ENCODE measurements at places on chromosomes 4 and X. TPM values are rescaled to one million over a fixed set of nuclear protein-coding genes. Genes with fewer than 3 reads are reported as not detected.

DNA sequence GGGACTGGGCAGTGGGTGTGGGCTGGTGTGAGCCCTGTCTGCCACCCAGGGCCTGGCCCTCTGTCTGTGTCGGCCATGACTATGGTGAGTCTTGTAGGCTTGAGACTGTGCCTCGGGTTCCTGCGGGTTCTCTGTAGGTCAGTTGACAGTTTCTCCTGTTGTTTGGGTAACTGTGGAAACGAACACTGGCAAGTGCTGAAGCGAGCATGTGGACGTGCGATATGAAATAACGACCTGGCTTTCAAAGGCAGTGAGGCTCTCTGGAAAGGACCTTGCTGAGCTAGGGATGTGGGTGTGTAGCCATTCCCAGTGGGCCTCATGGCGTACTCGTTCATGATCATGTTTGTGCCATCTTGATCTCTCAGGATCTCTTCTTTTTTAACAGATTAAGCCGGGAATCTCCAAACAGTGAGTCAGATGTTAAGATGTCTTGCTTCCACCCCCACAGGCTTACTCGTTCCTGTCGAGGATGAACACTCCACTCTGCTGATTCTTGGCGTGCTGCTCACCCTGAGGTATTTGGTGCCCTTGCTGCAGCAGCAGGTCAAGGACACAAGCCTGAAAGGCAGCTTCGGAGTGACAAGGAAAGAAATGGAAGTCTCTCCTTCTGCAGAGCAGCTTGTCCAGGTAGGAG lies 41.3 kb downstream of the HTT start:
- H3K4me3 ChIP-seq, result no peak overlapping the region
- no peaks in the 10 kb centered on the region for H3K27me3 ChIP-seq
- no peak overlapping the region for H3K27ac ChIP-seq
- no peak for DNase-seq
- peaks cover 49% of the 10 kb centered on the region for H3K36me3 ChIP-seq
- no peaks in the 10 kb centered on the region for H3K4me1 ChIP-seq

DNA sequence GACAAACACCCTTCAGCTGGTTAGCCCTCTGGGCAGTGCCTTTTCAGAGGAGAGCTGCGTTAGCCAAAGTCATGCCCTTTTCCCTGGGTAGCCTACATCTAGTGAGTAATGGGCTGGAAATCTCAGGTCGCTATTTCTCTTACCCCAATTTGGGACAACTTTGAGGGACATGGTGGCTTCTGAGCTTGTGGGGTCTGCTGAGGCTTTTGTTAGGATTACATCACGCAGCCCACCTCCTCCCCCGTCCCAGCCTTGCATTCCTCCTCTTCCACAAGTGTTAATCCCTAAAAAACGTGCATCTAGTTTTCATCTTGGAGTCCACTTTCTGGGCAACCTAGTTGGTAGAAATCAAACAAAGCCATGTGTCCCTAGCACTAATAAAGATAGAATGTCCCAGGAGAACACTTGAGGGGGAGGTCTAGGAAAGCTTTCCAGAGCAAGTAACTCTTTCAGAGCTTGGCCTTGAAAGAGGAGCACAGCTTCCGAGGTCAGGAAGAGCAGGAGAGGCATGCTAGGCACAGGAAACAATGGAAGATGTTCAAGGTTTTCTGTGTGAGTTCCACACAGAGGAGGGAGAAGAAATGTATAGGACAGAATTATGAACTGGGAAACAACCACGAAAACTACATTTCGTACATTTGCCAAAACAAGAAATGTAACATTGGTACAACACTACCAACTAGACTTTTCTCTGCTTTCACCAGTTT lies 2.8 kb downstream of the MRFAP1 start:
- peaks cover 20% of the 10 kb centered on the region for H3K27me3 ChIP-seq
- peak overlapping the region; percentile 98 for H3K27ac ChIP-seq
- H3K36me3 ChIP-seq, result peaks cover 18% of the 10 kb centered on the region
- peaks cover 41% of the 10 kb centered on the region for H3K4me1 ChIP-seq

DNA sequence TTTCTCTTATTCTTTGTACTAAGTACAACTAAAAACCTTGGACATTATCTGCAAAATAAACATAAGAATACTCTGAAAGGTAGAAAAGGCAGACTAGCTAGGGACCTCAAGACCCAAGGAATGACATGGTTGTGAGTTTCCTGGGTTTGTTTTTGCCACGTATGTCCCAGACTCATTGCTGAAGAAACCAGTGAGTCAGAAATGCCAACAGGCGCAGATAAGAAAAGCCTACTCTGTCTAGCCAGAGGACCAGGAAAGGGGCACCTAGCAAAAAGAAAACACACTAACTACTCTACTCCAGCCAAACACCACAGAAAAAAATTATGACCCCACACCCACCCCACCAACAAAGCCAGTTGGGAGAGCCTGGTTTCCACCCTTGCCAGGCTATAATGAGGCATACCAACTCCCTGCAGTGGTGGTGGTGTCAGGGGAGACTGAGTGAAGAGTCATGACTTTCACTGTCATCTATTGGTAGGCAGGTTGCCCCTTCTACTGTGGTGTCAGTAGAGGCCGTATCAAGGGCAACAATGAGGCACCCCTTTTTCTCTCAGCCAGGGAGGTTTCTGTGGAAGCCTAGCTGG lies 10.9 kb downstream of the MTMR1 start:
- H3K4me3 ChIP-seq, result no peak overlapping the region
- no peak overlapping the region for H3K27ac ChIP-seq
- no peak for DNase-seq
- no peaks in the 10 kb centered on the region for H3K27me3 ChIP-seq
- H3K36me3 ChIP-seq, result peaks cover 9% of the 10 kb centered on the region
- H3K4me1 ChIP-seq, result no peaks in the 10 kb centered on the region

GRCh38 chrX:49919617-49920016 lies 2.8 kb upstream of the CLCN5 start:
- no peaks in the 10 kb centered on the region for H3K27me3 ChIP-seq
- H3K27ac ChIP-seq, result no peak overlapping the region
- no peak overlapping the region for H3K4me3 ChIP-seq
- no peaks in the 10 kb centered on the region for H3K36me3 ChIP-seq
- DNase-seq, result peak; percentile 32

DNA sequence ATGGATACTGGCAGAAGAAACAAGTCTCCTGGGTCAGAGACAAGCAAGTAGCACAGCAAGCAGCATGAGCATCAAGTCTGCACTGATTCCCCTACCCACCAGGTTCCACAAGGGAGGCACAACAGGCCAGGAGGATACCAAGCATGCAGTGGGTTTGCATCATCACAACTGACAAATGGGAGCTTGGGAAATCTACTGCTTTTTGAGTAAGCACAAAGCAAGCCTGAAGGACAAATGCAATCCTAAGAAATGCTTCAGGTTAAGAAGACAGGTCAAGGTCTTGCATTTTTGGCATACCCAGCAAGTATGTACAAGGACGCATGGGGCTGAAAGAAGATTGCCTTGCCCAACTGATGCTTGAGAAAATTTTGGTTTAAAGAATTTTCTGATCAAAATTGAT lies 279.6 kb downstream of the PDGFC start:
- DNase-seq, result no peak
- H3K4me3 ChIP-seq, result no peak overlapping the region
- H3K36me3 ChIP-seq, result no peaks in the 10 kb centered on the region
- no peaks in the 10 kb centered on the region for H3K4me1 ChIP-seq
- H3K27ac ChIP-seq, result no peak overlapping the region

Gene SEC24D
- 31.6 TPM for polyA plus RNA-seq

- H3K27ac ChIP-seq, result no peak overlapping the region
- H3K36me3 ChIP-seq, result no peaks in the 10 kb centered on the region
- H3K4me1 ChIP-seq, result no peaks in the 10 kb centered on the region
- DNase-seq, result no peak
These were observed 26.6 kb downstream of the ADRA2C start for GRCh38 chr4:3792813-3793212.

- H3K4me1 ChIP-seq, result no peaks in the 10 kb centered on the region
- no peak for DNase-seq
- H3K27me3 ChIP-seq, result peaks cover 6% of the 10 kb centered on the region
- H3K27ac ChIP-seq, result no peak overlapping the region
- no peaks in the 10 kb centered on the region for H3K36me3 ChIP-seq
- H3K4me3 ChIP-seq, result no peak overlapping the region
These were observed 192.5 kb downstream of the ASMT start for GRCh38 chrX:1807301-1807731.

Gene STS
- 3.5 TPM for polyA plus RNA-seq

GRCh38 chr4:165553221-165553810 lies 174.5 kb downstream of the CPE start:
- H3K4me3 ChIP-seq, result no peak overlapping the region
- no peaks in the 10 kb centered on the region for H3K4me1 ChIP-seq
- H3K27ac ChIP-seq, result no peak overlapping the region
- no peaks in the 10 kb centered on the region for H3K36me3 ChIP-seq

DNA sequence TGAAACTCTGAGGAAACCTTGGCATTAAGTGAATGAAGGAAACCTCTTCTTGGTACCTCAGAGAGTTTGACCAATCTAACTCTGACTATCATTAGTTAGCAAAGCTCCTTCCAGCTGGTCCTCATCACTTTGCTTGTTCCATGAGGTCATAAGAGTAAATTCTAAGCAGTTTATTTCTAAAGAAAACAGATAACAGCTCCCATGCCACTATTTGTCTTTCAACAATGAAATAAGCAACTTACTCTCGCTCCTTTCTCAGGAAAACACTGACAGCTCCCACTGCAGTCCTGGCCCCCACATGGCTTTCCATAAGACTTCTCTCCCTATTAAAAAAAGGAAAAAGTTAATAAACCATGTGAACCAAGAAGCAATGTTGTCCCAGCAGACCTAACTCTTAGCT lies 127.7 kb downstream of the COL4A6 start:
- H3K27ac ChIP-seq, result no peak overlapping the region
- peaks cover 2% of the 10 kb centered on the region for H3K27me3 ChIP-seq
- no peaks in the 10 kb centered on the region for H3K36me3 ChIP-seq
- H3K4me3 ChIP-seq, result no peak overlapping the region
- H3K4me1 ChIP-seq, result no peaks in the 10 kb centered on the region

GRCh38 chrX:40055495-40055894 lies 42.3 kb downstream of the BCOR start:
- no peak overlapping the region for H3K27ac ChIP-seq
- H3K27me3 ChIP-seq, result peaks cover 3% of the 10 kb centered on the region
- H3K36me3 ChIP-seq, result peaks cover 49% of the 10 kb centered on the region
- no peaks in the 10 kb centered on the region for H3K4me1 ChIP-seq
- H3K4me3 ChIP-seq, result no peak overlapping the region

Gene LRAT
- polyA plus RNA-seq, result not detected

Gene PABPC5
- not detected for polyA plus RNA-seq

Gene MAGEB17
- not detected for polyA plus RNA-seq

- H3K4me3 ChIP-seq, result no peak overlapping the region
- no peaks in the 10 kb centered on the region for H3K4me1 ChIP-seq
- no peaks in the 10 kb centered on the region for H3K27me3 ChIP-seq
- peaks cover 11% of the 10 kb centered on the region for H3K36me3 ChIP-seq
These were observed 48.7 kb downstream of the ANTXR2 start for GRCh38 chr4:80024335-80024734.

Gene CYSLTR1
- 26.2 TPM for polyA plus RNA-seq

- H3K4me1 ChIP-seq, result no peaks in the 10 kb centered on the region
- H3K4me3 ChIP-seq, result no peak overlapping the region
- peaks cover 4% of the 10 kb centered on the region for H3K36me3 ChIP-seq
These were observed 40.5 kb downstream of the MED14 start for GRCh38 chrX:40694802-40695201.

Gene MYOZ2
- not detected for polyA plus RNA-seq

DNA sequence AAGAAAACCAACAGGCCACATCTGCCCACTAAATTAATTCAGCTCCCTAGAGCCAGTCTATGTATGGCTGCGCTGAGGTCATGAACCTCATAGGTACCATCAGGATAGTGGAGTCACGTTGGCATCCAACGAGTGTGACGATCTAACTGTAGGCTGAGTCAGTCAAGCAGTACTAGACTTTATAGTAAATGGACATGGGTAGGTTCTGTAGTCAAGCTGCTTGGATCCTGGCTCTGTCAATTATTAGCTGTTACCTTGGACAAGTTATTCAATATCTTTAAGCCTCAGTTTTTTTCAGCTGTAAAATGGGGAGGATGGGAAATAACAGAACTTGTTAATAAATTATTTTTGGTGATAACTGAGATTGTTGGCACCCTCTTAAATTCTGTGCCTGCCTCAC lies 432.4 kb upstream of the RASGEF1B start:
- no peak for DNase-seq
- no peaks in the 10 kb centered on the region for H3K4me1 ChIP-seq
- no peak overlapping the region for H3K4me3 ChIP-seq
- peaks cover 5% of the 10 kb centered on the region for H3K27me3 ChIP-seq

DNA sequence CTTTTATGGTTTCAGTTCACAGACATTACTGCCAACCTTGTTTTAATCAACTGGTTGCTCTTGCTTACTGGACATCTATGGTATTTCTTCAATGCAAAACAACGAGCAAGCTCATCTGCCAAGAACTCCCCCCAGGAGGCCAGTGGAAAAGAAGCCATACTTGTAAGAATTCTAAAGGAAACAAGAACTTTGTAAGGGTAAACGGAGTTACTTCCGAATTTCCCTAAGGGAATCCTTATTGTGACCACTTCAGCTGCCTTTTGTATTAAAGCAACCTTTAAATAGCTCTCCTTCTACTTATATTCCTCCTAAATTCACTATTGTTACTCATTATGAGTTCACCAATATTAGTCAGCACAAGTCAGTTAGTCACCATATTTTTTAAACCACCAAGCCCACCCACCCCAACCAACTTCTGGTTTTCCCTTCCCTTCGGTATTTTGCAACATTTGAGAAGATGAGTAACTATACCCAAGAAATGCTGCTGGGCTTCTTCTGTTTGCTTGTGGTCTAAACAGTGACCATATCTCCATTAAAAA lies 602.8 kb upstream of the DIPK2B start:
- peaks cover 6% of the 10 kb centered on the region for H3K27me3 ChIP-seq
- peak overlapping the region; percentile 32 for H3K27ac ChIP-seq
- H3K4me1 ChIP-seq, result peaks cover 20% of the 10 kb centered on the region
- DNase-seq, result no peak

Gene ENPP6
- polyA plus RNA-seq, result 0.20 TPM

- DNase-seq, result no peak
- H3K27ac ChIP-seq, result no peak overlapping the region
- peaks cover 12% of the 10 kb centered on the region for H3K27me3 ChIP-seq
- no peaks in the 10 kb centered on the region for H3K36me3 ChIP-seq
- H3K4me1 ChIP-seq, result no peaks in the 10 kb centered on the region
These were observed 29.7 kb downstream of the SYNPO2 start for GRCh38 chr4:118918388-118918787.

- H3K4me1 ChIP-seq, result peaks cover 27% of the 10 kb centered on the region
- no peaks in the 10 kb centered on the region for H3K36me3 ChIP-seq
- H3K27ac ChIP-seq, result peak overlapping the region; percentile 93
- DNase-seq, result no peak
- H3K27me3 ChIP-seq, result peaks cover 11% of the 10 kb centered on the region
These were observed 850 bp downstream of the IGBP1 start for GRCh38 chrX:70134116-70134477.

Gene CENPVL1
- not detected for polyA plus RNA-seq

GRCh38 chr4:7771541-7772507 lies 167.8 kb downstream of the AFAP1 start:
- no peaks in the 10 kb centered on the region for H3K27me3 ChIP-seq
- no peak for DNase-seq
- H3K4me3 ChIP-seq, result no peak overlapping the region
- peaks cover 16% of the 10 kb centered on the region for H3K36me3 ChIP-seq

Gene GUCY1B1
- 7.8 TPM for polyA plus RNA-seq
